Activated T-helper 1 cell treated with anti-CD3 and anti-CD28 coated beads, Interleukin-2, amount 50 U/mL, for 16 hours (primary cell): ENCODE measurements at places on chromosomes 7 and 10.

DNA sequence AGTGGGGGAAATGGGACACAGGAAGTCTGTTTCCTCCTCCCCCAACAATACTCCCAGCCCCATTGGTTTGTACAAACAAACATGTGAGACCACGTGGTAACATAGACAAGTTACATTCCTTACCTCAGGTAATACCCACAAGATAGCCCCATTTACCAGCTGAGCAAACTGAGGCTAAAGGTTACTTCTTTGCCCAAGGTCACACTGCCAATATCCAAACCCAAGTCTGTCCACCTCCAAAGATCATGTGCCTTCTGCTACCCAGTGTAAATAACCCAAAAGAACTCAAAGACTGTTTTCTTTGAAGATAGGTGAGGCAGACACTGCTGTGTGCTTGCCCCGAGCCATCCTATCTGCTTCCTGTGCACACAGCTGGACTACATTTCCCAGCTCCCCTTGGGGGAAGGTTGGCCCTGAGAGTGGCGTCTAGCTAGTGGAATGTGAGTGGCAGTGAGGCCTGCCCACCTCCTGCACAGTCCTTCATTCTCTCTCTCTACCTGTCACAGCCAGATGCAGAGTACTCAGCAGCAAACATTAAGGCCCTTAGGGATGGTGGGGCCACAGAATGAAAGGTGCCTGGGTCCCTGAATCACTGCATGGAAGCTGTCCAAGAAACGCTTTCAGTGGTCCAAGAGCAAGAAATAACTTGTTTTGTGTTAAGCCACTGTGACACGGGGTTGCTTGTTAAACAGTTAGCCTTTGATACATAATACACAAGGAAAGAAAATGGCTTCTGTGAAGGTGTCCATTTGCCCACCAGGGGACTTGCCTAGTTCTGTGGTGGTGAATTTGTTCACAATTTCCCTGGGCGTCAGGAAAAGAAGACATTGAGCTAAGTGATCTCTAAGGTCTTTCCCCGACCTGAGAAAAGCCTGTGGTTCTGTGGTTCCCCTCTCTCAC, 257.7 kb upstream of the NFE2L3 start:
- DNase-seq, result no peak

DNA sequence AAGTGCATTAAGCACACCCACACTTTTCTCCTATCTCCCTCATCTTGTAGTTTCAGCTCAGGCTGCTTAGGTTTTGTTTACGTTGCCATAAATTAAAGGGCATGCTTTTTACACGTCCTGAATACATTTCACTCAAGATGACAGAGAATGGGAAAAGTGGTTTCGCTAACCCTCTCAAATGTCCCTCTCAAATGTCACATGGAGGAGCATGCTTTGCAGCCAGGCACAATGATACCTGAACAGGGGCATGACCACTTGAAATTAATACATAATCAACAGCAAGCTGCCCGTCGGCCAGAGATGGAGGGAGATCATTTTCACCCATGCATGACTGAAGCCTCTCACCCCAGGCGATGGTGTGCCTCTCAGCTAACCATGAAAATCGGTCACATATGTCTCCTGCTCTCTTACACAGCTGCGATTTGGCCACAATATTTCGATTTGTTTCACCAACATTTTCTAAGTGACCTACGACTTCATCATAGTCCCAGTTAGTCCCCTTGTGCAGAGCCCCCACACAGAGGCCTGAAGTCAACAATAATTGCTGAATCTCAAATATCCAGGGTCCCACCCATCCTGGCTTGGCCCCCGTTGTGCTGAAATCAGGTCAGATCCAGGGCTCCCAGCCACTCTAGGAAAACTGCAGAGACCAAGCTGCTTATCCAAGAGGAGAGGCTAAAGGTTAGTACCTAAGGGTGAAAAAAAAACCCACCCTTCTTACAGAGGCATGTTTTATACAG, 373.9 kb upstream of the NFE2L3 start:
- no peak for DNase-seq

DNA sequence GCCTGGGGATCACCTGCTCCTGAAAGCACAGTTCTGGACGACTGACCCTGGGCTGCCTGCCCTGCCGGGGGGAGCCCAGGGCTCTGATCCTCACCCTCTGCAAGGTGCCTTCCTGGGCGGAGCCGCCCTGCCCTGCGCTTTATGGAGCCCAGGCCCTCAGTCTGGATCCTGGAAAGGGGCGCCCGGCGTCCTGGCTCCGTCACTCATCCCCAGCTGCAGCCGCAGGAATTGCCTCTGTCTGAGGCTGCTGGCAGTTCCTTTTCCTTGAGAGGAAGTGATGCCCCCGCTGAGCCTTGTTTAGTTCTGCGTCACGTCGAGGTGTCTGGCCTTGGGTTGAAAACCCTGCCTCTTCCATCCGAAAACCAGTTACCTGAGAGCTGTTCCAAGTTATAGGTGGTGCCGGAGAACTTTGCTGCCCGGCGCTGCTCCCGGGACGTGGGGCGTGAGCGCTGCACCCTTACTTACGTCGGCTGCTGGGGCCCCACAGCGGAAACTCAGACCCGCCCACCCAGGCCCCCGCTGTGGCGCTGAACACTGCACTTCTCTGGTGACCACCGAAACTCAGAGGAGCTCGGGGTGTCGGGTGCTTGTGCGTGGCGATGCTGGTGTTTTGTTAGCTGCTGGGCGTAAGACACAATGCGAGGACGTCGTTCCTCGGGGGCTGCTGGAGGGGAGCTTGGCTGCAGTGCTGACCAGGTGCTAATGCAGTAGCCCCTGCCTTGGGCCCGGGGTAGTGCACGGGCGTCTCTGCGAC, 5.4 kb downstream of the MAFK start:
- DNase-seq, result no peak

DNA sequence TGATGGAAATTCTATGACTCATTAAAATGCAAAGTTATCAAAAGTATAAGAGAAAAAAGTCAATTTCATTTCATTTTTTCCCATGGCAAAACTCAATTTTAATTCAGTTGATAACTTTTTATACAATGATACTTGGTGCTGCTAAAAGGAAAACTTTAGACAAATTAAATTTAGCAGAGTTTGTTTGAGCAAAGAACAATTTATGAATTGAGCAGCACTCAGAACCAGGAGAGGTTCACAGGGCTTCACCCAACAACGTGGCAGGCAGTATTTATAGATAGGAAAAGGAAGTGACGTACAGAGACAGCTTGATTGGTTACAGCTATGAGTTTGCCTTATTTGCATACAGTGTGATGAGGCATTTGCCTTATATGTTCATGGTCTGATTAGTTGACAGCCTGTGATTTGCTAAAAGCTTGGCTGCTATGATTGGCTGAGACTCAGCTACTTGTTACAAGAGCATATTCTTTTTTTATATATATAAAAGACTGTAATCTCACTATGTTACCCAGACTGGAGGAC, 157.2 kb upstream of the CELF2 start:
- DNase-seq, result no peak

- DNase-seq, result no peak
These were observed 755.4 kb downstream of the KCNMA1 start for GRCh38 chr10:76882245-76882644.

DNA sequence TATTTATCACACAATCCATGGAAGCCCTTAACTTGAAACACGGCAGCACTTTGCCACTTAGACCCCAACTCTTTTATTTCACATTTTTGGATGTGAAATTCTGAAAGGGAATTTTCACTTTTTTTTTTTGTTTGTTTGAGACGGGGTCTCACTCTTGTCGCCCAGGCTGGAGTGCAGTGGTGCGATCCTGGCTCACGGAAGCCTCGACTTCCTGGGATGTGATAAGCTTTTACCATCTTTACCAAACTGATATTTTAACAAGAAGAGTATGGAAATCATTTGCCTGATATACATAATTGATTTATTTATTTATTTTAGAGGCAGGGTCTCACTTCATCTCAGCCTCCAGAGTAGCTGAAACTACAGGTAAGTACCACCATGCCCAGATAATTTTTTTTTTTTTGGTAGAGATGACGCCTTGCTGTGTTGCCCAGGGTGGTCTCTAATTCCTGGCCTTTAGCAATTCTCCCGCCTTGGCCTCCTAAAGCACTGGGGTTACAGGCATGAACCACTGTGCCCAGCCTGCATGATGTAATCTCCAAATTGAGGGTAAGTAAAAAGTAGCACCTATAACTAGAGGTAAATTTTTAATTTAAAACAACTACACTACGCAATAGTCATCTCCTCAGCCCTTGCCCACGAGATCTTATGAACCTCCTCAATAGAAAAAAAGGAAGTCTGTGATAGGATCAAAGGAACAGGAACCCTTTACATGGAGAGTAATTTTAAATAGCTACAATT, 180.7 kb upstream of the KLF14 start:
- DNase-seq, result no peak

- no peak for DNase-seq
These were observed 10.8 kb downstream of the SEPHS1 start for GRCh38 chr10:13337128-13337826.

- DNase-seq, result no peak
These were observed 6.5 kb downstream of the AHR start for GRCh38 chr7:17304926-17305325.

DNA sequence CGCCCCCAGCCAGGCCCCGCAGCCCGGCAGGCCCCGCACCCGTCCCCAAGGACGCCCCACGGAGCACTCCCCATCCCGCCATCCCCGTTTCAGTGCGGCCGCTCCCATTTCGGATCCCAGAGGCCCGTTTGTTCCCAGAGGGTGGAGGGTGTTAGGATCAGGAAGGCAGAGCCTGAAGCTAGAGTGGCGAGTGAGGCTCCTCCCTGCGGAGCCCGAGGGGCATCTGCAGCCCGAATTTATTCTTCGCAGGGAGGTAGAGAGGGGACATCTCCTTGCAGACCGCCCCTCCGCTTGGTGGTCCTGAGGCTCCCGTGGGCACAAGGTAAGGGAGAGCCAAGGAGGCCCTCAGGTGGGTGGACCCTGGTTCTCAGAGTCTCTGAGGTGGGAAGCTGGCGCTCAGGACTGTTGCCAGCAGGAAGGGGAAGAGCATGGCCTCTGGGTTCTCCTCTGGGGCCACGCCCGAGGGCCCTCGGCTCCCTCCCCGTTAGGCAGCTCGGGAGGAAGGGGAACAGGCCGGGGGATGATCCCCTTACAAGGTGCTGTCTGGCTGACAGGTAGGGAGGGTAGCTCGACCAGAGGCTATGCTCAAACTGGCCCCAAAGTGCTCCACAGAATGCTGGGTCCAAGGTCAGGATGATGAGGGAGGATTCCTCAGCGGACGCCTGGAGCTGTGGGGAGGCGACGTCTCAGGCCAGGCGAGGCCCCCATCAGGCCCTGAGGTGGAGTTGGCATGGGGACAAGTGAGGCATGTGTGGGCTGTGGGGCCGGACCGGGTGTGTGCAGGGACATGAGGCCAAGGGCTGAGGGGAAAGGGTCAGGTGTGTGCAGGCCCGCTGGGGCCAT, 17.4 kb downstream of the POLL start:
- no peak for DNase-seq

- DNase-seq, result no peak
These were observed 1.4 kb downstream of the CELF2 start for GRCh38 chr10:11018855-11019631.

DNA sequence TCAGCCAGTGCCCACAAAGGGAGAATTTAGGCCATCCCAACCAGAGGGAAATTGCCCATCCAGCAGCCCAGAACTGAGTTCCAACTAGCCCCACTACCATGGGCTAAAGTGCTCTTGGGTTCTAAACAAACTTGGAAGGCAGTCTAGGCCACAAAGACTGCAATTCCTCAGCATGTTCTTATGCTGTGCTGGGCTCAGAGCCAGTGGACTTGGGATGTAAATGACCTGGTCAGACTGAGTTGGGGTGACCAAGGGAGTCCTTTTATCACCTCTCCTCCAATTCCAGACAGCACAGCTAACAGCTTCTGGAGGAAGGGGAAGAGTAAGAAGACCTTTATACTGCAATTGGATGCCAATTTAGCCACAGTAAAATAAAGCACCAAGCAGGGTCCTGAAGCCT, 607.2 kb upstream of the KCND2 start:
- no peak for DNase-seq

DNA sequence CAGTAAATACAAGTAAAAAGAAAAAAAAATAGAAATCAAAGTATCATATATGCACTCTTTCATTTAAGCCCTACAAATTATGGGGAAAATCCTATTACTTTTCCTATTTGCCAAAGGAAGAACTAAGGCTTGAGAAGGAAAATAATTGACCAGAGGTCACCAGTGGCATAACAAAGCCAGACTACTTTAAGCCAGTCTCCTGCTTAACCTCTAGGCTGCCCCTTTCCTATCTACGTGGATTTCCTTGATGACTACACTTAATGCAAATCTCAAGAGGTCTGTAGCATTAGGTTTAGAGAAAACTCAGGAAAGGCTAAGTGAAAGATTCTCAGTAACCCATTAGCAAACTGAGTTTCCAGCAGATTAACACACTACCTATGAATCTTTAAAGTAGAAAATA, 49.8 kb downstream of the TPK1 start:
- DNase-seq, result no peak

DNA sequence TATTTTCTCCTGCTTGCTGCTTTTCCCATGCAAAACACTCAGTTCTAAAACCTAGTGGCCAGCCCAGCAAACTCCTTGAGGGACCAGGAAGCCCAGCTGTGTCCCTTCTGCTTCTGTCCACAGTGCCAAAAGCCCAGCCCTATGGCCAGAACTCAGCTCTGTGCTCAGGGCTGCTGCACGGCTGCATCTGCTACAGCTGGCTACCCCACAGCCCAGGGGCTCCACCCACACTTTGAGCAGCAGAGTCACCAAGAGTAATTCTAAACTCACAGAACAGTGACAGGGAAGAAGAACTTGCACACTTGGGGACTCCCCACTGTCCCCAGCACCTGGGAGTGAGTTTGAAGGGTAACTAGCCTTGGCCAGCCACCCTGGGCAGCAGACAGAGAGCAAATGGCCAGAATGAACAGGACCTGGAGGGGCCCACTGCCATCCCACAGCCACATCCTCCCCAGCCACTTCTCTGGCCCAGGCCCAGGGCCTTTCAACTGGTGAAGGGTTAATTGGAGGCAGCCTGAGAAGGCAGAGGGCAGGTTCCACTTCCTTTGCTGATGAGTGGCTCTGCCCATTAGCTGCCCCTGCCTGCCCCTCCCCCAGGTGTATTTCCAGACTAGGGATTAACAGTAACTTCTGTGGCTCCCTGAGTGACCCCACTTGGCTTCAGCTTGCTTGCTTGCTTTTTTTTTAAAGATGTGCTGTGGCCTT, 28.1 kb upstream of the TRIM8 start:
- DNase-seq, result no peak

DNA sequence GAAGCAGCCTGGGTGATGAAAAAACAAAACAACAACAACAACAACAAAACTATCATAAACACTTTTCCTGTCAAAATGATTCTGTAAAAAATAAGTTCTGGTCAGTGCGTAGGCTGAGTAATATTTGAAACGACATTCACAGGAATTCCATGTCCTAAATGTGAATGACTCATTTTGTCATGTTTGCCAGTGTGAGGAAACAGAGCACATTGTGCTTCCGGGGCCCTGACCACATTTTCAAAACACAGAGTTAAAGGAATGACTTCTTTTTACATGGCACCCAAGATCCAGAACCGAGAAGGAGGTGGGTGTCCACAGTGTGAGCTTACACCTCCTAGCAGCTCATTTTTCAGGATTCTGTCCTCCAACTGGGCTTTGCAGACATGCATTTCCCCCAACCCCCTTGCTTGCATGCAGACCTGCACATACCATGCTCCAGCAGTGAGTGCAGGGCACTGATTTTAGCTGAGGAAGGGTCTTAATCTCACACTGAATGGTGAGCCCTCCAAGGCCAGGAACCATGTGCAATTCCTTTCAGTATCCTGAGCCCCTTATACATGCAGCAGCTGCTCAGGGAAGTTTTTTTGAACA, 3.0 kb downstream of the CLRN3 start:
- DNase-seq, result no peak
